ENCODE measurements at places on chromosomes 6 and 20.

DNA sequence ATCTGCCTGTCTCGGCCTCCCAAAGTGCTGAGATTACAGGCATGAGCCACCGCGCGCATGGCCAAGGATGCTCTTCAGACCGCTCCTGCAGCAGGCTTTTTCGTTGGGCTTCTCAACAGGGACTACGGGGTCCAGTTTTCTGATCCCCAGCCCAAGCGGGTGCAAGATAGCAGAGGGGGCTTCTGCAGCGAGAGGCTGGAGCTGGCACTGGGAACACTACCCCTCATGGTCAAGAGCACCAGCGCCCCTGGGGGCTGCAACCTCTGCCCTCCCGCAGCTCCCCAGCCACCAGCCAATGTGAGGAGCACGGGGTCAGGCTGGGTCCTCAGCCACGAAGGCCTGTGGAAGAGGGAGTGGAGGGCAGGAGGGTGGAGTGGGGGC, 6.0 kb downstream of the CTSZ start:
- no peak for DNase-seq

DNA sequence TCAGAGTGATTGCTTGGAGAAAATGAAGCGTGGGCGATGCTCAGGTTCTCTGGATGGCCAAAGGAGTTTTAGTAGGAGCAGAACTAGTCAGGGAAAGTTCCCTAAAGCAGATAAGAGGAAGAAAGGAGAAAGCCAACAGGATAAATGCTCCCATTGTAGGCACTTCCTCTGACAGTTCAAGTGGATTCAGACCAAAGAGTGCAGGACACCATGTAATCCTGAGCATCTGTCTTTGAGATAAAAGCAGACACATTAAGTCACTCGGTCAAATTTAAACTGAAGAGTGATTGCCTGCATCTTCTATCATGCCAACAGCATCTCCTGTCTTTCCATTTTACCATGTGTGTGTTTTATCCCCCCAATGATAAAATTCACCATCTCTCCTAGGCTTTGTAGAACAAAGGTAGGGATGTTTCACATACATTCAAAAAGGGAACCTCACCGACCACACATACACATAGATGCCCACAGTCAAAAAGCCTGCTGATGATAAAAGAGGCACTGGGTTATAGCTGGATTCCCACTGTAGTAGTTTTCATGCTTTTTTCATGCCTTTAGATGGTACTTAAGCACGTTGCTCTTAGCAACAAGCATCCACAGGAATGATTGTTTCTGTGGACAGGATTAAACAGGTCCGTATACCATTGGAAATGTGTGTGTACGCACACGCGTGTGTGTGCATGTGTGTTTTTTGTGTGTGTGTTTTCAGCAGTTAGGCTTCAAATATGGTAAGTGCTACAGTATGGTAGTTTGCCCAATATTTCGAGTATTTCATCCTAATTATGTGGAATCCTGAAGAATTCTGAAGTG, 7.0 kb downstream of the GRIK2 start:
- no peak for DNase-seq

DNA sequence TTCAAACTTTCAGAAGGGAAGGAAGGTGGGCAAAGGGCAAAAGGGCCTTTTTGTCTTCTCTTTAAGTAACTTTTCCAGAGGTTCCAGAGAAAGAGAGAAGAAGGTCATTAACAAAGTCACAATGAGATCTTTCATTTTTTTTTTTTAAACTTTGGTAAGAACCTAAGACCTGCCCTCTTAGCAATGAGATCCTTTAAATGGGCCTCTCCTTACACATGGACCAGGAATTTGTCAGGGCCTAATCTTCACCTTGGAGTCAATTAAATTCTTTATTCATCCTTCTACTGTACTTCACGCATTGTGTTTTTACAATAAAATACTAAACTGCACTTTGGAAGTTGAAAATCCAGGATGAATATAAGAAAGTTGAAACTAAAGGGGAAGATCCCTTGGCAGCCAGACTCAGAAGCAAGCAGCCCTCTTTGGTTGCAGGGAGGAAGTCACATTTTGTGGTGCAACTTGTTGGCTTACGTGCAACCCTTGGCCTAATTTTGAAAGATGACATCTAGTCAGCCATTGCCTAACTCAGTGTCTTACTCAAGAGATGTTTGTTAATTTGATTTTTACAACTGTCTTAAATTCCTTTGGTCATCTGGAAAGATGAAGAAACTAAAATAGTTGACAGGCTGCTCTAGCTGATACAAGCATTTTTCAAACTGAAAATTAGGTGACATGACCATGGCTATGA, 11.9 kb upstream of the TMEM170B start:
- DNase-seq = no peak

- no peak for DNase-seq
Measured at GRCh38 chr6:19731282-19731681, 105.9 kb upstream of the ID4 start.

DNA sequence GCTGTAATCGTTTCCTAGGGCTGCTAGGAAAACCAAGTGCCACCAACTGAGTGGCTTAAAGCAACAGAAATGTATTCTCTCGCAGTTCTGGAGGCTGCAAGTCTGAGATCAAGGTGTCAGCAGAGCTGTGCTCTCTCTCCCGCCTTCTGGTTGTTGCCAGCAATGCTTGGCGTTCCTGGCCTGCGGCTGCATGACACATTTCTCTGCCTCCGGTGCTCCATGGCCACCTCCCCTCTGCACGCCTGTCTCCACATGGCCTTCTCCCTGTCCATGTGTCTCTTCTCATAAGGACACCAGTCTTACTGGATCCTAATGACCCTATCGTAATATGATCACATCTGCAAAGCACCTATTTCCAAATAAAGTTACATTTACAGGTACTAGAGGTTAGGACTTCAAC, 91.7 kb upstream of the AKAP12 start:
- DNase-seq = no peak

DNA sequence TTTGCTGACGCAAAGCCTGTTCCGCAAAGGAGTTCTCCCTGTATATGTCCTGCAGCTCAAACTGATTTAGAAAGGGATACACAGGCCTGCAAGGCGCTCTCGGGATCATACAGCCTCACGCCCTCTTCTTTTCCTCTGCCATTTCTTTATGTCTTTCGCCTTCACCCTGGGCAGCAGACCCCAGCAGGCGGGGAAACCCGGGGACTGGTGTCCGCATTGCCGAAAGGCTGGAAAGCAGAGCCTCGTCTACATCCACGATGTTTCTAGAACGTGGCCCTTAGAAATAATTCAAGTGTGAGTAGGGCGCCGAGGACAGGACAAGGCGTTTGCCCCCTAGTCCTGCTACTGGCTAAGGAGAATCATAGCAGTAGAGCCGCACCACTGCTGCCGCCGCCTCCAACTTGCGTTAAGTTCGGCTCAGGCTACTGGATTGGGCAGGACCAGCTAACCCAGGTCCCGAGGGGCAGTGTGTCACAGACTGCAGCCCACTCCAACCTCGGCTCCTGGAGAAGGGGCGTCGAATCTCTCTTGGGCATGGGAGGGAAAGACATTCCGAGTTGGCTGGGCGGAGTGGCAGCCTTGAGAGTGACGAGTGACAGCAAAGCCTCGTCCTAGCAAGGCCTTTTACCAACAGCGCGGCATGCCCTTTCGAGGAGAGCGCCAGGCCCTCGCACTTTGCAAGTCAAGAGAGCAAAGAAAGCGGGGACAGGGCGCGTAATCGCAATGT, 2.6 kb upstream of the TBX18 start:
- DNase-seq = peak; percentile 41

GRCh38 chr6:141164042-141164743, 968.5 kb upstream of the GJE1 start:
- no peak for DNase-seq

DNA sequence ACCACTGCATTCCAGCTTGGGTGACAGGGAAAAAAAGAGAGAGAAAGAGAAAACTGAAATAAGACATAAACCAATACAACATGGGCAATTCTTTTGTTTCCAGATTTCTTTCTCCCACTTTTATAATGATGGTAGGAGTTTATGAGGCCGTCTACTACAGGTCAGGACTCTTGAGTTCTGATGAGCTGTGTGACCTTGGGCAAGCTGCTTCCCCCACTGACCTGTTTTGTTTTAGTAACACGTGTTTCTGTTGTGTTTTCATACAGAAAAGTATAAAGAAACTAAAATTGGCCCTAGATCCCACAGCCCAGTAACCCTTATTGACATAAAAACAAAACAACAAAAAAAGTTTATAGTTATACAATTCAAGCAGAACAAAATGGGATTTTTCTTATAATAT, 22.9 kb upstream of the AAR2 start:
- DNase-seq = no peak

GRCh38 chr6:85641897-85642773, 551 bp downstream of the SYNCRIP start:
- DNase-seq = peak; percentile 55

GRCh38 chr6:118333772-118334171, 214.3 kb upstream of the PLN start:
- DNase-seq = no peak

GRCh38 chr6:144931172-144932035, 646.3 kb downstream of the UTRN start:
- no peak for DNase-seq

DNA sequence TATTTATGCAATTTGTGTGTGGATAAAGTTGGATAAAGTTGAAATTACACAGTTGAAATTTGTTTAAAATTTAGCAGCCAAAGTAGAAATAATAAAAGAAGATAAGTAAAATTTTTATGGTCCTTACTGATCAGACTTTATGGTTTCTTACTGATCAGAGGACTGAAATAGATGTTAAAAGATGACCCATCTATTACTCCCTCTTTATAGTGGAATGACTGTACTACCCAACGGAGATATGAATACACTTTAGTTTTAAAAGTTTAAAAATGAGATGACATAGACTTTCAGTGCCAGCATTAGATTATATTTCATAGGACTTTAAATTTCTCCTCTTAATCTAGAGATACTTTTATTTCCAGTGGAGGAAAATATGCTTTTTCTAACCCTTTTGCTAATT, 98.9 kb upstream of the ADGRF4 start:
- no peak for DNase-seq

DNA sequence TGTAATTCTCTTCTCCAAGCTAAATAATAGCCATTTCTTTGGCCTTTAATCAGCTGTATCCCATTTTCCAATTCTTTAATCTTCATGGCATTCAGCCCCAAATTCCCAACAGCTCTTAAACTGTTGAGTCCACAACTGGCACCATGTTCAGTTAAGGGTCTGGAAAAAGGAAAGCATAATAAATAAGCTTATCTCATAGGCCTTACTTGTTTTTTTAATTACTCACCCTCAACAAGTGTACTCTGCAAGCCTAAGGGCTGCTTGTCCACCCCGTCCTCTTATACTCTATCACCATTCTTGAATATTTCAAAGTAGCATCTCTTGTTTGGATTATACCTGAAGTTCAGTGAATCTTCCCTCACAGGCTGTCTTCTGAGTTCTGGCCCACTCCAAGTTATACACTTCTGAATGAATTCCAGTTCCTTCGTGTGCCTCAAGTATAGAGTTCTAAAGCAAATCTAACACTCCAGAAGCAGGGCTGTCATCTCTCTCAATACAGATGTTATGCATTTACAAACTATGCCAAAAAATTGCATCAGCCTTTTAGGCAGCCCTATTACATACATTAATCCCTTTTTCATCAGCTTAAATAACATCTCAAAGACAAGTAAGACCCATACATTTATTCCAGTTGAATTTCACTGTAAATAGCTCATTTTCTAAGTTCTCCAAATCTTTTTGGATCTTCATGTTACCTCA, 98.7 kb downstream of the COL21A1 start:
- no peak for DNase-seq

GRCh38 chr6:157893238-157893637, 70.2 kb downstream of the SNX9 start:
- DNase-seq = no peak

DNA sequence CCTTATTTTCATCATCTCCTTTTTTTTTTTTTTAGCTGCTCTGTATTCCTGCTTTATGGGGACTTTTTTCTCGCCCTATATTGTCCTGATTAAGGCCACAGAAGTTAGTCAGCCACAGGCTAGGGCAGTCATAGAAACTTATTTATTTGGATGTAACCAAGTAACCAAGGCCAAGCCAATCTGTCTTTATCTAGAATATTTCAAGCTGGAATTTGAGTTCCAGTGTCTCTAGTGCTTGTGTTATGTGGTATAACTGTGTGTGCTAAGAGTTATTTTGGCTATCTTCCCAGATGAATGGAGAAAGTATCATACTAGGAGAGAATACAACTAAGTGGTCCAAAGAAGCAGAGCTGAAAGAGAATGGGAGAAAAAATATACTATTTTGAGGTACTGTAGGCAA, 751.5 kb downstream of the CBLN4 start:
- DNase-seq = no peak

- DNase-seq = peak; percentile 79
Measured at GRCh38 chr6:138795809-138796603, at the start of gene ECT2L. Gene ECT2L, plus strand, starts transcription at chr6:138796087. Its CDS starts 17,188 bp downstream, at chr6:138813275.

GRCh38 chr20:3802524-3803239, 6.6 kb downstream of the CDC25B start:
- DNase-seq = no peak

GRCh38 chr6:34176261-34177031, 30.6 kb upstream of the GRM4 start:
- no peak for DNase-seq

DNA sequence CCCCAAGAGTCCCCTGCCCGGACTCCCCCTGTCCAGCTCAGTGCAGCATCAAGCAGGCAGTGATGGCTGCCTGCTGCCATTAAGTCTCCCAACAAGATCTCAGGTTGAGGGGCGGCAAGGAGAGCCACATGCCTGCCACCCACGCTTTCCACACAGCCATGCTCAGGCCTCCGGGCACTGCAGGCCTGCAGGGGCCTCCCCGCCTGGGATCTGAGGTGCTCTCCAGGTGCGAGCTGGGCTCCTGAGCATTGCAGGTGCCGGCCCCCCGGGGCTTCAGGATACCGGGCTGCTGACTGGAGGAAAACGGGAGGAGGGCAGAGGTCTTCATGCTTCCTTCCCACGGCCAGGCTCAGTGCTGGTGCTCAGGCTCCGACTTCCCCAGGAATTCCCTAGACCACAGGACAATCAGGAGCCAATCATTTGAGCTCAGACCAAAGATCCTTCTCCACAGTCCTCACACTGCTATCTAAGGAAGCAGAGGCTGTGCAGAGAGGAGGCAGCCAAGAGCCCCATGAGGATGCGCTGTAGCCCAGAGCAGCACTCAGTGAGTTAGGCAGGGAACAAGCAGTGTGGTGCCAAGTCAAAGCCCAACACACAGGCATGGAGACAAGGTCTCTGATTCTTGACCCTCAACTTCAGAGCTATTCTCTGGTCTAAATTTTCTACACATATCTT, 52.7 kb downstream of the PYGB start:
- DNase-seq = no peak

DNA sequence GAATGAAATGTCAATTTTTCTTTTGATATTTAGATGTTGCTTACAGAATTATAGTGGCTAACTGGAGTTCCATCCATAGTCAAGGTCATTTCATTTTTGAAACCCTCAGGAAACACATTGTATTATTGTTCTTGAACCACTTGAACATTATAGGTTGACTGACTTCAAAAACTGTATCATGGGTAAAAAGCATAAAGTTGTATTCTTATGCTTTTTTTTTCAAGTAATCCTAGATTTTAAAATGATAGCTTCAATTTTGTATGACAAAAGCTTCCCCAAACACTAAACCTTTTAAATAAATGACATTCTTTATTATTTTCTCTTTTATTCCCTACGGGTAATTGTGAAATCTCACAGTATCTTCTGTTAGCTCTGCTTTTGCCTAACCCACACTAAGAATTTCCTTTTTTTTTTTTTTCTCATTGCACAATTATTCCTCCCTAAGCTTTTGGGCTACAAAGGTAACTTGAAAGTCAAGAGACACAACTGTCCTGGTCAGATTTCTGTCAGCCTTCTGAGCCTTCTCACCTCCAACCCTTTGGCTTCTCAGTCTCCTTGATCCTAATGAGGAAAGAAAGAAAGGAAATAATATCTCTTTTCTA, 36.9 kb upstream of the LAMA4 start:
- DNase-seq = no peak

GRCh38 chr6:14550410-14550809, 432.8 kb downstream of the CD83 start:
- no peak for DNase-seq

All from kidney (tissue), 22 donors.